ENCODE measurements at places on chromosomes 3 and 15.

- no peak for DNase-seq
Measured at GRCh38 chr3:81624756-81625155, 136.7 kb downstream of the GBE1 start.

DNA sequence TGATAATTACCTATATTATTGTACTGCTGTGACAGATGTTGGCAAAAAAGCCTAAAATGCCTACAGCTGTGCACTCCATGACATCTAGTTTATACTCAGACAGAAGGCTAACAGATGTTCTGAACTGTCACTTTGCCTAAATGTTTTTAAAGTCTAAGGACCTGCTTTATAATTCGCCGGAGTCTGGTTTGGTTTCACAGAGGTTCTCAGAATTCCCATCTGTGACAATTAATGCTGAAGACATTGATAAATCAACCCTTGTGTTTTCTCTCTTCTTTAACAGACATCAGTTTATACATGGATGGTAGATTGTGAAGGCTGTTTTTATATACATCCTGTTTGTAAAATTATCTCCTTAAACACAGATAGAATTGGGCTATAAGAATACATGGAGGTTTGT, 19.8 kb upstream of the SOX2 start:
- DNase-seq: no peak

- no peak for DNase-seq
Measured at GRCh38 chr3:56880720-56881575, 79.2 kb upstream of the ARHGEF3 start.

DNA sequence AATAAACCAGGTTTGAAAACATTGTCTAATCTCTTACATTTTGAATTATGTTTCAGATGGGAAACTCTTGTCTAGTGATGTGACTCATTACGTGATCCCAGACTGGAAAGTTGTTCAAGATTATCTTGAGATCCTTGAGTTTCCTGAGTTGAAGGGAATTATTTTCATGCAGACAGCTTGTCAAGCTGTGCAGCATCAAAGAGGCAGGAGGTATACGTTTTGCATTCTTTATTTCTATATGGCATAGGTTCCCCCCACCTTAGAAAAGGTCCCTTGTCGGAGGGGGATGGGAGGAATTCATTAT, 1.5 kb downstream of the DIS3L start:
- DNase-seq: no peak

DNA sequence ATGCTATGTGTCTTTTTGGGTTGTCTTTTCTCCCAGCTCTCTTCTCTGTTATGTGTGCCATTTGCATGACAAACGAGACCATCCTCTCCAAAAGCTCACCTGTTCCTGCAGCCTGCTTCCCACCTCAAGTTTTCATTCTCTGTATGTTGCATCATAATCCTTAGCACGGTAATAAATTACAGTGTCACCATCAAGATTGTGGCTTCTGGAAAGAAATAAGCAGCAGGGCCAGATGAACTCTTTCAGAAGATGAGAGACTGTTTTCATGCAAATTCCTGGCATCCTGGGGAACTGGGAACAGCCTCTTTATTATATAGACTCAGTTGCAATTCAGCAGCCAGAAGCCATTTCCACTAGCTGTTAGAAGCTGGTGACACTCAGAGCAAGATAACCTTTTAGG, 436.7 kb downstream of the EPHB1 start:
- DNase-seq: no peak

- no peak for DNase-seq
Measured at GRCh38 chr3:106299300-106300098, 430.7 kb upstream of the CBLB start.

Data from activated CD4-positive, alpha-beta T cell treated with anti-CD3 and anti-CD28 coated beads for 24 hours (primary cell).